ENCODE measurements at places on chromosomes 6 and 20.

- no peak for DNase-seq
These were observed 51.0 kb upstream of the TCF21 start for GRCh38 chr6:133837801-133838349.

DNA sequence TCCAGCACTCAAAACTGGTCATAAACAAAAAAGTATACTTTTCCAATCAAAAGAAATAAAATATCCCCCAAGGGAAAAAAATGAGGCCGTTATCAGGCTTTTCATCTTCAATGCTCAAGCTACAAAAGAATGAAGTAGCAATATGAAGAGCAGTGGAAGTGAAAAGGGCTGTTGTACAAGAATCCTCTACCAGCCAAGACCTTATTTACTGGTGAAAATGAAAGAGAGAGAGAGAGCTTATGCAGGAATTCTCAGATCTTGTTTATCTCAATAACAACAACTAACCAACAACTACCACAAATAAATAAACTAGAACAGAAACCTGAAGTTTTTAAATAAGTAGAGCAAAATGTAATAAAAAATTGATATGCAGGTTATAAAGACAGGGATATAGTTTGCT, 400.6 kb downstream of the HDGFL1 start:
- no peak for DNase-seq

GRCh38 chr6:31423550-31423949, 20.2 kb downstream of the MICA start:
- DNase-seq: no peak

GRCh38 chr20:8812817-8813216, 256.1 kb upstream of the PLCB4 start:
- no peak for DNase-seq

DNA sequence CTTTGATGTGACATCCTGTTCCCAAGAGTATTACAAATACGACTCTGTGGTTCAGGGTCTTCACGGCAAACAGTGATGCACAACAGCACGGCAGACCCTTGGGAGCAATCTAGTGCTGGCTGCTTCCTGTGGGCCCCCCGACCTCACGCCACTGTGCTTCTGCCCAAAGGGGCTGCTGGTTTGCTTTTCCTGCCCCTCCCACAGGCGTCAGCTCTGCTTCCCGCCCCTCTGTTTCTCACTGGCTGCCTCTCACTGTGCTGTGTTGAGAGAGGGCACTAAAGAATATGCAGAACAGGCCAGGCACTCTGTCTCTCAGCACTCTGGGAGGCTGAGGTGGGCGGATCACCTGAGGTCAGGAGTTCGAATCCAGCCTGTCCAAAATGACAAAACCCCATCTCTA, 554.5 kb upstream of the AGPAT4 start:
- no peak for DNase-seq

GRCh38 chr20:25525867-25526266, 59.5 kb downstream of the NINL start:
- DNase-seq: no peak

DNA sequence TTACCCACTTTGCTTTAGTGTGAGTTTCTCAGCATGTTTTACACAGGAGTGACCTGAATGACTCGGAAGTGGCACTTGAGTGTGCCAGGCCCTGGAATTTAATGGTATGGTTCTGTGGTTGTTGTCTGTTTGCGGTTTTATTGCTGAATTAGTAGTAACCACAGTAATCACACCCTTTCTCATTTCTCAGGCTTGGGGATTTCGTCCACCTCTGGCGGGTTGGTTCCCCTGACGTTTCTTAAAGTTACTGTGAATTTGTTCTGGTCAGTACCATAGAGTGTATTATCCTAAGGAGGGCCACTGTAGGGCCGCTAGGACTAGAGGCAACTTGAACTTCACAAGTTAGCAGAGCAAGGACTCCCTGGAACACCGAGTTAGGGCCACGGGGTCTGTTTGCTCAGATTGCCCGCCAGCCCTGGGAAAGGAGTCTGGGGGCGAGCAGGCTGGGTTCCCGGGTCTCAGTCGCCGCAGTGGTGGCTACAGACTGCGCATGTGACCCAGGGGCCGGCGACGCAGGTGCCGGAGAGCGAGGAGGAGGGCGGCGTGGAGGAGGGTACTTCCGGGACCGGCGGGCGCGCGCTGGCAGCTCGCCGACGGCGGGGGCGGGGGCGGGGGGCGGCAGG, 546 bp upstream of the KLHL32 start:
- no peak for DNase-seq

GRCh38 chr6:165968408-165968807, 199.2 kb downstream of the TBXT start:
- no peak for DNase-seq

GRCh38 chr6:20497216-20498040, 36.8 kb upstream of the CDKAL1 start:
- no peak for DNase-seq

GRCh38 chr20:35206802-35207201, 19.7 kb upstream of the MMP24 start:
- DNase-seq: no peak

GRCh38 chr6:165308926-165309731, at the start of gene C6orf118:
Gene C6orf118 (minus strand): TSS chr6:165309605. CDS start chr6:165309586, 19 bp downstream.
- no peak for DNase-seq

DNA sequence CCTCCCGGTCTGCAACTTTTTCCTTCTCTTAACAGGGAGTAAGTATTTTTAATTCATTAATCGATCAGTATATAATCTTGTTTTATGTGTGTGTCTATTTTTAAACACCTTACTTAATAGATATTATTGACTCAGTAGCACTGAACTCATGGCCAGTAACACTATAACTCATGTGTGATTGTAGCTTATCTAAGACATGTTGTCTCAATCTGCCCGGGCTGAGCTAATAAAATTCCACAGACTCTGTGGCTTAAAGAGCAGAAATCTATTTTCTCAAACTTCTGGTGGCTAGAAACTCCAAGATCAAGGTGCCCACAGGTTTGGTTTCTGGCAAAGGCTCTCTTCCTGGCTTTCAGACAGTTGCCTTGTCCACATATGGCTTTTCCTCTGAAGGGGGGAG, 68.8 kb upstream of the TNFAIP3 start:
- DNase-seq: no peak

DNA sequence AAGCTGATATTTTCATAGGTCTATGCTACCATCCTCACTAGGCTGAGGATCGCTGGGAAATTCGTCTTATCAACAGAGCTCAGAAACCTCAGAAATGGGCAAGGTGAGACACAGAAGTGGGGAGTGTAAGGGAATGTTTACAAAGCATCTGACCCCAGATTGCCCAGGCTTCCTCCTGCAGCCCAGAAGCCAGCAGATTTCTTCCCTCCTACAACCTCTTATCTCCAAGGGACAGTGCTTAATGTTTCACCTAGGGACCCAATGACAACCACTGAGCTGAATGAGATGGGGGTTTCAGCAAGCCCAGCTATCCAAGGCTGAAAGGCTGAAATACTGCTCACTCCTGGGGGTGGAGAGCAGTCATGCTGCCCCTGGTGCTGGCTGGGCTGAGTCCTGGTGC, 52.4 kb upstream of the TBC1D7 start:
- DNase-seq: no peak

- no peak for DNase-seq
These were observed 51.9 kb downstream of the RNF217 start for GRCh38 chr6:125013938-125014660.

All from stimulated activated CD8-positive, alpha-beta memory T cell treated with anti-CD3 and anti-CD28 coated beads, Interleukin-7, amount 100 ng/mL, for 1 hour (primary cell).